RCC 7860 (cell line): ENCODE measurements at places on chromosomes 7 and 10.

DNA sequence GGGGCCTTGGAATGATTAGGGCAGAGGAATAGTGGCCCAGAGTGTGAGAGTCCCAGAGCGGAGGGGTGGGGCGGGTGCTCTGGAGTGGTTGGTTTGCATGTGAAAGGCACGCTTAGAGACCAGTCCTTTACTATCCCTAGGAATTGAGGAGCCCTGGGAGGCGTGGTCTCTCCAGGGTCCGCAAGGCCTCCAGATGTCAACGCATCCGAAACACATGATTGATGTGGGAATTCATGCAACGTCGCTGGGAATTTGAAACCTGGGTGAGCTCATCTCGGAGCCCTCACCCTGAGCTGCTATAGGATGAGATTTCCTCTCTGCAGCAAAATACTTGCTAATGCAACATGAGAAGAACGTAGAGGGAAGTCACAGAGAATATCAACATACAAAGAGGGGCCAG, 51.2 kb downstream of the NPTX2 start:
- no peak for DNase-seq

GRCh38 chr10:43596546-43596945, 9.7 kb upstream of the ZNF485 start:
- no peak for DNase-seq

GRCh38 chr7:40782836-40783235, 648.0 kb downstream of the SUGCT start:
- no peak for DNase-seq

- DNase-seq = no peak
These were observed 778.5 kb downstream of the NRG3 start for GRCh38 chr10:82653244-82654155.

GRCh38 chr7:2070151-2070763, 162.5 kb downstream of the MAD1L1 start:
- no peak for DNase-seq

DNA sequence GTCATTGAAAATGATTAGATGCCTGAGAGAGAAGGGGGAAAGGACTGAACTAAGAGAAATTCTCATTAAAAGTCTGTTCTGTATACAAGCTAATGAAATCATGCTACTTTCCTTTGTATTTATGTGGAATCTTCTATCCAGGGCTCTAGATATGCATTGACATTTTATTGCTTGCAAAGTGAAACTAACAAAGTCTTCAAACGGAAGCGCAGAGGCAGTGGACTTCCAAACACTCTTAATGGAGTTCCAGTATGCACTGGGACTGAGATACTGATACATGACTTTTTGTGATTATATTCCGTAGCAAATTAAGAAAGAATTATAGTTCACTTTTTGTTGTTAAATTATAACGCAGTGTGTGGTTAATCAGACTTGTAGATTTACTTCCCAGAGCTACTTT, 166.8 kb upstream of the TBX20 start:
- DNase-seq = no peak

- DNase-seq = no peak
These were observed 219.0 kb downstream of the PTEN start for GRCh38 chr10:88082391-88082790.

GRCh38 chr7:147296986-147297385, 1180.4 kb downstream of the CNTNAP2 start:
- no peak for DNase-seq

- no peak for DNase-seq
These were observed 123.0 kb upstream of the SGCE start for GRCh38 chr7:94778711-94779459.

- no peak for DNase-seq
These were observed 98.1 kb upstream of the AGBL3 start for GRCh38 chr7:134888141-134888740.

DNA sequence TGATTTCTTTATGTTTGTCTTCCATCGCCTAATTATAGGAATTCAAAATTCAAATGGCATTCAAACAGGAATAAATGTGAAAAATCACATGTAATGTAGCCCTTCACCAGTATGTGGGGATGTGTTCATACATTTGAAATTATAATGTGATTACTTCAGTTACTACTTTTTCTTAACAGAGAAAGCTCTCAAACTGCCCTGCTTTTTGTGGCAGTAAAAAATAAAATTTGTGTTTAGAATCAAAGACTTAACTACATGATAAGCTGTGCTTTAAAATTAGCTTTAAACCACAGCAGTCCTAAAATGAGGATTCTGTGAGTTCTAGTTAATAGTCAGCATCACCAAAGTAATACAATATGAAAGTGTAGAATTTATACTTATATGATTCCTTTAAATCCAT, 7.8 kb upstream of the HERC4 start:
- DNase-seq = peak; percentile 49

- no peak for DNase-seq
These were observed 6.7 kb downstream of the SH2D4B start for GRCh38 chr10:80544316-80544953.

- peak; percentile 92 for DNase-seq
These were observed 1.5 kb upstream of the LOXL4 start for GRCh38 chr10:98269435-98269912.

DNA sequence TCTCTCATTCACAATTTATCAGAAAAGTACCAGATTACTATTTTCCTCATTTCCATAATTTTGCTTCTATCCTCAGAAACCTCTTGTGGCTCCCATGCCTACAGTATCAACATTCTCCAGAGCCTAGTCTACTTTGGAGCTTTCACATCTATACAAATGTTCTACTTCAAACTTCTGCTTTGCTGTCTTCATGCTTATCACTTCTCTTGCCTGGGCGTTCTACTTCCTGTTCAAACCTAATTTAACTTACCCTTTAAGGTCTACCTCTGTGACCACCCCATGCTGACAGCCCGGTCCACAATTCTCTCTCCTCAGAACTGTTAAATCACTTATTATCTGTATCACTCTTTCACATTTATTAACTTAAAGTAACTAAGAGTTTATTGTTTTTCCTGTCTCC, 6.1 kb upstream of the PTPN12 start:
- DNase-seq = no peak

- peak; percentile 91 for DNase-seq
These were observed 69.7 kb upstream of the TNS3 start for GRCh38 chr7:47651355-47652317.

DNA sequence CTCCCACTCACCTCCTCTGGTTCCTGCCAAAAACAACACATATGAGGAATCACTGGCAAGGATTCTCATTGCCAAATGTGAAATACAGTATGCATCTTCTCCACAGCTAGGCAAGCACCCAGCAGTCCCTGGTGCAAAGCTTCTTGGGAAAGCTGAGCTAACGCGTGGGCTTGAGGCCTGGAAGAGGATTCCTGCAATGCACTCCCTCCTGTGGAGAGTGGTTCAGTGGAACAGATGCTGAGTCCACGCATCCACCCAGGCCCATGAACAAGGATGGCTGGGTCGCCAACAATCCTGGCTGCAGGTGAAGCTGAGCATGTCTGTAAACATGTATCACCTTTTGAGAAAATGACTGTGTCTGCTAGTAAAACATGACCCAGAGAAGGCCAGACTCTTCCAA, 113.2 kb upstream of the CHST15 start:
- DNase-seq = no peak

GRCh38 chr10:60990663-60991062, 46.7 kb upstream of the RHOBTB1 start:
- no peak for DNase-seq
